ENCODE measurements at places on chromosomes 11 and 22. TPM values are rescaled to one million over a fixed set of nuclear protein-coding genes. Genes with fewer than 3 reads are reported as not detected.
A peak's percentile ranks its signal among the peaks of the same experiment; 100 is the strongest.

DNA sequence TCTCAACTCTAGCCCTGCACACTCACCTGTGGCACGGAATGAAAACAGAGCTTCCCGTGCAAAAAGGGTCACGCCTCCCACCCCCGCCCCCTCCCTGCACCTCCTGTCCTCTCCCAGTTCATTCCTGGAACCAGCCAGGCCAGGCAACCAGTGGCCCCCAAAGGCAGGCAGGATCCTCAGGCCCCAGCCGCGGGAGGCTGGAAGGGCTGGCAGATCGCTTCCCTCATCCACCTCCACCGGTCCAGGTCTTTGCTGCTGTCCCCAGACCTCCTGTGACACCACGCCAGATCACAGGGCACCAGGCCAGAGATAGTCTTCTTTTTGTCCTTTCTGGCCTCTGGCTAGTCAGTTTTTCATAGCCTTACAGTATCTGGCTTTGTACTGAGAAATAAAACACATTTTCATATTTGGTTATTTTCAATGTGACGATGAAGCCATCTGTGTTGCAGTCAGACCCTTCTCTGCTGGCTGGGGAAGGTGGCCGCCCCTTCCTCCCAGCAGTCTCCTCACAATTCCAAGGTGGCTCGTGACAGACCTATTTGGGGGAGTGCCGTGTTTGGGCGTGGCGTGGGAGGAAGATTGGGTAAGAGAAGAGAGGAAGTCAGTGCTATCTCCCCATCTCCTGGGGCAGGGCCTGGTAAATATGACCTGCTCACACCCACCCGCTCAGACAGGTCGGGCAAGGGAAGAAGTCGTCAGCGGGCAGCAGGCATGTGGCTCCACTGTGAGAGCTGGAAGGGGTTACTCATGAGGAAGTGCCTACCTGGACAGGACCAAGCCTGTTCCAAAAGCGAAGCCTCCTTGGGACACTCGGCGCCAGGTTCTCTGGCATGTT, 9.1 kb downstream of the SSH3 start:
- DNase-seq = peak; percentile 95

The CFL1 gene
- total RNA-seq = 589 TPM

DNA sequence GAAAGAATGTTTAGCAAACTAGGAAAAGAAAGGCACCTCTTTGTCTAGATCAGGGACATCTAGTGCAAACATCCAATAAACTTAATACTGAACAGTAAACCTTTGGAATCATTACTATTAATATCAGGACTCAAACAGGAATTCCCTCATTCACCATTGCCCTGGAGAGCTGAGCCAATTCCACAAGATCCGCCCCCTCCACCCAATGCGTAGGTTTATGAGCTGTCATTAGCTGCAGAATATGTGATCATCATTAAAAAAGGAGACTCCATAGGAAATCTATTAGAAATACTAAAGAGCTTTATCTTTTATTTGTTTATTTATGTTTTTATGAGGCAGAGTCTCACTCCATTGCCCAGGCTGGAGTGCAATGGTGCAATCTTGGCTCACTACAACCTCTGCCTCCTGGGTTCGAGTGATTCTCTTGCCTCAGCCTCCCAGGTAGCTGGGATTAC, 5.5 kb downstream of the IL17REL start:
- no peak for DNase-seq

The CDON gene
- 9.8 TPM for total RNA-seq

The TREH gene
- 0.25 TPM for total RNA-seq

- no peak for DNase-seq
Measured at GRCh38 chr11:2886191-2886894, 768 bp upstream of the CDKN1C start.

DNA sequence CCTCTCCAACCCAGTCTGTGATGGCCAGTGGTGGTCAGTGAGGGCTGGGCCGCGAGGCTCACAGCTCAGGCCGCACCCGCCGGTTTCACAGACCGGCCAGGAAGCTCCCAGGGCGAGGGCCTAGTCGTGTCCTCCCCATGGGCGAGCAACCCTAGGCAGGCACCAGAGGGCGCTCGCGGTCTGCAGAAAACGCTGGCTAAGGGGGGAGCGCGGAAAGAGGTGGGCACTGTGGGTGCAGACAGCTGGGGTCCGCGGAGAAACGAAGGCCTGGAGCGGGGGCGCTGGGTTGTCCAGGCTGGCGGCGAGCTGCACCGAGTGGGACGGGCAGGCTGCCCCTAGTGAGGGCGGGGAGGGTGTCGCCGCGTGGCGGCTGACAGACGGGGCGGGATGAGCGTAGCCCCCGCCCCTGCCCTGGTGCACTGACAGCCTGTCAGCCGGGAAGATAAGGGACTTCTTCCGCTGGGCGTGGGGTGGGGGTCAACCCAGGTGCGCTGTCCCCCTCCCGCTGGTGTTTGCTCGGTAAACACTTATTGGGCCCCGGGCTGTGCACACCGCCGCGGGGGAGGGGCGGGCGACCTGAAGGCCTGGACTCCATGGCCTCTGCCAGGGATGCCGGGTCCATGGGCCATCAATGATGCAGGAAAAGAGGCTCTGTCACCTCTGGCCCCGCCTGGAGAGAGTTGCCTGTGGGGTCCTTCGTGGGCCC, 7.5 kb downstream of the GP1BB start:
- no peak for DNase-seq

GRCh38 chr11:76721755-76722677, 51.5 kb upstream of the LRRC32 start:
- no peak for DNase-seq

GRCh38 chr11:86464509-86465221, 90.0 kb downstream of the CCDC81 start:
- no peak for DNase-seq

- no peak for DNase-seq
Measured at GRCh38 chr11:76230392-76230791, 24.1 kb upstream of the WNT11 start.

The CRYBB2 gene
- not detected for total RNA-seq

- no peak for DNase-seq
Measured at GRCh38 chr11:123976770-123977560, 616 bp downstream of the OR10S1 start.

DNA sequence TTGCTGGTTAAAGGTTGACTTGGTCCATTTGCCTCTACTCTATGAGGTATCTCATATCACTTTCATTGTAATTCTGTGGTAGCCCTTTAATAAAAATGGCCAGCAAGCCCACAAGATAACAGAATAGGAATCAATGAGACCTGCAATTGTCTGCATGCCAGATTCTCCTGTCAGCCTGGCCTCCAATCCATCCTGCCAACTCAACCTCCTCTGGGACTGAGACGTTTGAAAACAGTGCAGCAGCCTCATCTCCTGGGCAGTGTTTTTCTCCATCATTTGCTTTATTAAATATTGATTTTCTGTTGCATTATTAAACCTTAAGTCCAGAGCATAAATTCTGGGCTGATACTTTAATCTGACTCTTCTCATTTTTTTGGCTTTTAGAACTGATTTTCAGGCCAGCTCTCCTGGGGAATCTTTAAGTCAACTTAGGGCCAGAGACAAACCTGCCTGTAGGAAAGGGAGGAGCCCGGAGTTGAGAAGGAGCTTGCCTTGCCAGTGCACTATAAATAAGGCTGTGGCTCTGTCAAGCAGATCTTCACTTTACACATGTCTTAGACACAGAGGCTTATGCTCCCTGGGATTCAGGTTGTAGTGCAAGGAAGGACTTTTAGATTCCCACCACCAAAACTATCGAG, 798.0 kb downstream of the NTM start:
- DNase-seq = no peak

The OR10A2 gene
- total RNA-seq = not detected

GRCh38 chr11:93585758-93586157, 42.6 kb upstream of the SMCO4 start:
- no peak for DNase-seq

GRCh38 chr11:8192016-8192895, 23.4 kb upstream of the RIC3 start:
- DNase-seq = no peak

GRCh38 chr11:27388001-27388400, 25.0 kb upstream of the CCDC34 start:
- DNase-seq = no peak

GRCh38 chr22:49179886-49180682, 647.6 kb downstream of the BRD1 start:
- no peak for DNase-seq

DNA sequence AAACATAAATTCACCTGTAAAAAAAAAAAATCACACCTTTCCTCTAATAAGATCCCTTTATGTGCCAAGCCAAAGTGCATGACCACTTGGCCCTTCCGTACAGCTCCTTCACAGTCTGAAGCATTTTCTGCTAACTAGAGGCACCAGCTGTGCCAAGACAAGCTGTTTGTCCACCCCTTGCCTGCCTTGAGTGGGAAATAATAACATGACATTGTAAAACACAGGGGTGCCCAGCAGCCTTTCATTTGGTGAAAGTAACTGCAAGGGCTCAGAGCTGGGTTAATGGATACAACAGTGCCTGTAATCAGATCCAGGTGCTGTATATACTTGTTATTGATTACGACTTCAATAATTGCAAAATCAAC, 59.2 kb downstream of the DDIAS start:
- no peak for DNase-seq

The IL18 gene
- 48.6 TPM for total RNA-seq

DNA sequence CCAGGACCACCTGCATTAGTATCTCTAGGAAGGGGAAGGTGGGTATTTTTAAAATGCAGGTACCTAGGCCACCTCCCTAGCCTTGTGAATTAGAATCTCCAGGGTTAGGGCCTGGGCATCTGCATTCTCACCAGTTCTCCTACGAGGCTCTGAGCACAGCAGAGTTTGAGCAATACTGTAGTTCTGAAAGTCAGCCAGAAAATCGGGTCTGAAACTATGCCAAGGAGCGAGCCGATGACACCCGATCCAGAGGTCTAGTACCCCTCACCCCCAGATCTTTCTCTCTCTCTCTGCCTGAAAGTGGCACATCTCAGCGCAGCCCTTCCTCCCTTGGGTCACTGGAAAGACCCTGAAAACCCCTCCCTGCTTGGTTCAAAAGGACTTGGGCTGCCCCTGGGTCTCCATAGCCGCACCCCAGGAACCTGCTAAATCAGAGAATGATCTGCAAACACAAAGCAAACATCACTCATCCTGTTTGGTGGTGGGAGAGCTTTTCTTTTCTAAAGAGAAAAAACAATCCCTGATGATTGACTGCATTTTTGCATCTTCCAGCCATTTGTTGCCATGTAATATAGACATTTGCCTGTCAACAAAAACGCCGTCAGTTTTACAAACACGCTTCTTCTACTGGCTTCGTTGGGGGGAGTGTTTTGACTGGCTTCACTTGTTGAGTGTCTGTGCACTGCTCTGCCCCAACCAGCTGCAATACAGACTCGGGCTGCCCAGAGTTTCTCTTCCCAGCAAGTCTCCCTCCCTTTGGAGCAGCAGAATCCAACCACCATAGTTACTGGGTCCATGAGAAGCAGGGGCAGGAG, 229.9 kb downstream of the MN1 start:
- no peak for DNase-seq

DNA sequence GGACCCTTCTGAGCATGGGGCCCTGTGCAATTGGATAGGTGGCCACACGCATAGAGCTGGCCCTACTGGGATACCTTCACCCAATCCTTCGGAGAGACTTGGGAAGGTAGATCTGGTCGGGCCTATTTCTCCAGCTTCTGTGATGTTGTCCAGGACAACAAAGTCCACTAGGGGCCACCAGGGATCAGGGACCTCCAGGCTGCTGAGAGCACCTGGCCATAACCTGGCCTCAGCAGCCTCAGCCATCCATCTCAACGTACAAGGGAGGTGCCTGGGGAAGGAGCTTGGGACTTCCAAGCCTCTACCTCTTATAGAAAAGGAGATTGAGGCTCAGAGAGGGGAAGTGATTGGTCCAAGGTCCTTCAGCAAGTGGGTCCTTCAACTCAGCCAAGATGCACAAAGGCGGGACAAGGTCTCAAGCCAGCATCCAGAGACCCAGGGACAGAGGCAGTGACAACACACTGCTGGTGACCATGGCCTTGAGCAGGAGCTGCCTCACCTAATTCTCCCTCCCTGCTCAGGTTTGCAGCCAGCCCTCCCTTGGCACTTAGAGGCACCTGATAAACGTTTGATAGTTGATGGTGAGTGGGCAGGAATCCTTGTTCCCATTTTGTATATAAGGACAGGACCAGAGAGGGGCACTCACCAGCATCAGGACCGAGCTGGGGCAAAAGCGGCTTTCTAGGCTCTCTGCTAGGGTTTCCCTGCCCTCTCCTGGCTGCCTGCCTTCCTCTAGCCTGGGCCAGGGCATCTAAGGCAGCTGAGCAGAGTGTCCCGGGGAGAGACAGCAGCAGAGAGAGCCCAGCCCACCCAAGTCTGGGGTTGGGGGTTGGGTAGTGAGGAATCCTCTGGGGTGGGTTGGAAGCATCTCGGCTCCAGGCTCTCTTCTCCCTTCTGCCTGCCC, 4.5 kb downstream of the RAC2 start:
- no peak for DNase-seq

The LINC01488 gene
- not detected for total RNA-seq

The DERL3 gene
- 0.25 TPM for total RNA-seq
